ENCODE measurements at places on chromosomes 7 and 10. TPM values are rescaled to one million over a fixed set of nuclear protein-coding genes. Genes with fewer than 3 reads are reported as not detected.

The ZWINT gene
- 112 TPM for total RNA-seq

The TSPAN12 gene
- total RNA-seq = not detected

The CFAP46 gene
- total RNA-seq = not detected

The FAM24B gene
- 15.3 TPM for total RNA-seq

The OR6B1 gene
- total RNA-seq = not detected

The SRGN gene
- total RNA-seq = 366 TPM

The GNGT1 gene
- not detected for total RNA-seq

The SLIT1 gene
- total RNA-seq = 1.5 TPM

The MYO3A gene
- 0.73 TPM for total RNA-seq

The SMKR1 gene
- 2.3 TPM for total RNA-seq

The SPDYE2 gene
- 0.29 TPM for total RNA-seq

The HMX2 gene
- not detected for total RNA-seq

The OLAH gene
- 0.79 TPM for total RNA-seq

The THSD7A gene
- not detected for total RNA-seq

The BICC1 gene
- total RNA-seq = 0.14 TPM

The ABCA13 gene
- total RNA-seq = 0.06 TPM

The RSPH10B2 gene
- total RNA-seq = 1.0 TPM

The LRIT1 gene
- total RNA-seq = not detected

The A1CF gene
- not detected for total RNA-seq

The IFIT1B gene
- 0.29 TPM for total RNA-seq

The TECPR1 gene
- 60.7 TPM for total RNA-seq

The LIPK gene
- not detected for total RNA-seq

The CPN1 gene
- not detected for total RNA-seq

The PCGF5 gene
- 41.7 TPM for total RNA-seq

The CALML5 gene
- not detected for total RNA-seq

The IRF5 gene
- 17.7 TPM for total RNA-seq

The LRRD1 gene
- total RNA-seq = not detected

The OR2A7 gene
- total RNA-seq = 1.4 TPM

The RPEL1 gene
- not detected for total RNA-seq

The TRPV5 gene
- not detected for total RNA-seq

The CLRN3 gene
- total RNA-seq = not detected

The SLC16A9 gene
- not detected for total RNA-seq

The ARL4A gene
- total RNA-seq = 16.0 TPM

The TYSND1 gene
- 13.8 TPM for total RNA-seq

The PILRA gene
- 3.4 TPM for total RNA-seq

The NANOS1 gene
- 0.28 TPM for total RNA-seq

The PSPH gene
- total RNA-seq = 22.2 TPM

The INSYN2A gene
- total RNA-seq = not detected

The TAS2R5 gene
- total RNA-seq = 1.4 TPM

The NPTX2 gene
- total RNA-seq = not detected

The PPP1R3C gene
- total RNA-seq = not detected

The CH25H gene
- total RNA-seq = not detected

The EIF5AL1 gene
- total RNA-seq = 1.1 TPM

The SH2D4B gene
- total RNA-seq = 0.09 TPM

The AZGP1 gene
- not detected for total RNA-seq

The STK31 gene
- not detected for total RNA-seq

The FBH1 gene
- 55.1 TPM for total RNA-seq

The GIMAP5 gene
- total RNA-seq = 42.5 TPM

The SH2B2 gene
- 1.3 TPM for total RNA-seq

The ZNF398 gene
- 13.2 TPM for total RNA-seq

The ABCB1 gene
- 15.1 TPM for total RNA-seq

The GBF1 gene
- total RNA-seq = 51.6 TPM

The GOLGA7B gene
- total RNA-seq = 4.3 TPM

The LAMB1 gene
- not detected for total RNA-seq

The LAMB4 gene
- not detected for total RNA-seq

The RAMP3 gene
- not detected for total RNA-seq
